NCI-H82 (cell line): ENCODE measurements at places on chromosomes 16 and 17.
A peak's percentile ranks its signal among the peaks of the same experiment; 100 is the strongest.

DNA sequence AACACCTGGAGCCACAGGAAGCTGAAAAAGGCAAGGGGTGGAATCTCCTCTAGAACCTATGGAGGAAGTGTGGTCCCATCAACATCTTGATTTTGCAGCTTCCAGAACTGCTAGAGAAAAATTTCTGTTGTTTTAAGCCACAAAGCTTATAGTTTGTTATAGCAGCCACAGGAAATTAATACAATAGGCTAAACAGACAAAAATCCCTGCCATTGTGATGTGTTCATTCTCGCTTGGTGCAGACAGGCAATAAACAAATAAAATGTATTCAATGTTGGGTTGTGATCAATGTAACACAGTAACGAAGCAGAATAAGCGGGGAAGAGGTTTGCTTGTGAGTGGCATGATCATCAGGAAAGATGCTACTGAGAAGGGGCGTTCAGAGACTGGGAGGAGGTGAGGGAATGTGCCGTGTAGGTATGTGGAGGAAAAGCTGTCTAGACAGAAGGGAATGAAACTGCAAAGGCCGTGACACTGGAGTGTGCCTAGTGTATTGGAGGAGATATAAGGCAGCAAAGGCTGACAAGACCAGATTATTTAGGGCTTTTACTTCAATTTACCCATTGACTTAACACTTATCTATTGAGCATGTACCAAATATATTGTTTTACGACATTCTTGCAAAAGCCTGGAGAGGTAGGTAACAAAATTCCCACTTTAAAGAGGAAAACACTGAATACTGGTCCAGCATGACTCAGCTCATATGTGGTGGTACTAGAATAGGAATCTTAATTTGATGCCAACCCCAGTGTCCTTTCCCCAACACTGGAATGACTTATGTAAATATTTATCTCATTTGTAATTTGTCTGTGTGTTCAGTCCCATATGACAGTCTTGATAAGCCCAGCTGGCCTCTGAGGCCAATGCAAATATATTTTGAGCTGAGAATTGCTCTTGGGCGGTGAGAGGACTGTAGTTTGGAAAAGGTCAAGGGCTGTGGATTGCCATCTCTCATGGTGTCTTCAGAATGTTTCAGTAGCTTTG lies 375.9 kb downstream of the CDH13 start:
- DNase-seq = no peak

DNA sequence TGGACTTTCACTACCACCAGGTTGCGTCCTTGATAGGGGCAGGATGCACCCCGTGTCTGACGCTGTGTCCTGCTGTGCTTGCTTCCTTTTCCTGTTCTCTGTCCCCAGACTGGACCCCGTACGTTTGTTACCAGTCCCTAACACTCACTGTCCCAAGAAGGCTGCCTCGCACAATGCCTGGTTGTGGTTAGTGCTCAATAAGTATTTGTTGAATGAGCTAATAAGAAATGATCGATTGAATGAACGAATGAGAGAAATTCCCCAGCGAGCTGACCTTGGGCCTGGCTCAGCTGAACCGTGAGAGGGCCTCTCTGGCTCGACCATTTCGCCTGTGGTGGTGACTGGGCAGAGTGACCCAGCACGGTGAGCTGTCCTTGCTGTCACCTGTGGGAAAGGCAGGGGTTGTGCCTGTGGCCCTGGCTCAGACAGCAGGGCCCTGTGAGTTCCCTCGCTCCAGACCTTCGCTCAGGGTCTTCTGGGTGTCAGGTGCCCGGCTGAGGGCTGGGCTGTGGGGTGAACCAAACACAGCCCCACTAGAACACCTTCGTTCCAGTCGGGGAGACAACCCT lies 20.9 kb downstream of the CMIP start:
- DNase-seq = no peak

GRCh38 chr16:2496223-2497115 lies 17.3 kb upstream of the ATP6V0C start:
- no peak for DNase-seq

- DNase-seq = no peak
Measured at GRCh38 chr17:28524476-28525424, 18.6 kb downstream of the FOXN1 start.

DNA sequence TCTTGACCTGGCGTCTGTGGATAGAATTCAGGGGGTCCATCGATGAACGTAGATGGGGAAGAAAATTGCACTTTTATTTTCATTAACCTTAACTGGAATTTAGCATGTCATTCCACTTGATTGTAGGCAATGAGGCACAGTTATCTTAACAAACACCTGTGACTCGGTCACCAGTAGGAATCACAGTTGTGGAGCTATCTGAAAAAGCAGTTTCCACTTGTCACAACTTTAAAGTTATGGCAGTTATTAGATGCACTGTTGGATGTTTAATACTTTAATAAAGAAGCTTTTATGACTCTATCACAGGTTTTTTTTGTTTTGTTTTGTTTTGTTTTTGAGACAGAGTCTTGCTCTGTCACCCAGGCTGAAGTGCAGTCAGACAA lies 83.7 kb upstream of the LGALS9 start:
- no peak for DNase-seq

- DNase-seq = no peak
Measured at GRCh38 chr16:23955088-23955487, 119.3 kb downstream of the PRKCB start.

DNA sequence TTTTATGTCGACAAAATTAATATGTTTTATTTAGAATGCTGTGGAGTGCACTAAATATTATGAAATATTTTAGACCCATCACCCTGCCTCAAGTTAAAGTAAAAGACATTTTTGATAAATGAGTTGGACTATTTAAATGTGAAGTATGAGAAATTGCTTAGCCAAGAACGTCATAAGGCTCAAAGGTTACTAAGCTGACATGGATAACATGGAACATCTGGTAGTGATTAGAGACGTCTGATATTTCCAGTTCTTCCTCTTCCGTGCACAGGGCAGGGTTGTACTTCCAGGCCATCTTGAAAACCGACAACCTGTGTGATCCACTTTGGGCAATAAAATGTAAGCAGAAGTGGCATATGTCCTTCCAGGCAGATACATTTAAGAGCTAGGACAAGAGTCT lies 7.2 kb upstream of the CCL8 start:
- DNase-seq = no peak

DNA sequence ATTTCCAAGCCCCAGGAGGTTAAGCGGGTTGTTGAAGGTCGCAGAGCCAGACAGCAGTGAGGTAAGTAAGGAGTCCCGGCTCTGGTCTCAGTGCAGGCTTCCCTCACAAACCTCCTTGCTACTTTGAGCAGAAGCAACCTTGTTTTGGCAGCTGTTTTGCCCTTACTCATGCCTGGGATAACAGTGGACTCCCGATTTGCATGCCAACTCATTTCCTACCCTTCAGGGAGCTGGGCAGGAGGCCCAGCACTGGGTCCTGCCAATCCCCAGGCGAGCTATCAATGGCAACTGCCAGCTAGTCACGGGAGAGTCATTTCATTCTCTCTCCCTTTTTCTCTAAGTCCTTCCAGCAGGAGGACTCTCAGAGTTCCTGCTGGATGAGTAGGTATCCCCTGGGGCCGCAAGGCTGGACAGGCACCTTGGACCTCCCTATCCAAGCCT lies 72.0 kb upstream of the KSR1 start:
- no peak for DNase-seq

DNA sequence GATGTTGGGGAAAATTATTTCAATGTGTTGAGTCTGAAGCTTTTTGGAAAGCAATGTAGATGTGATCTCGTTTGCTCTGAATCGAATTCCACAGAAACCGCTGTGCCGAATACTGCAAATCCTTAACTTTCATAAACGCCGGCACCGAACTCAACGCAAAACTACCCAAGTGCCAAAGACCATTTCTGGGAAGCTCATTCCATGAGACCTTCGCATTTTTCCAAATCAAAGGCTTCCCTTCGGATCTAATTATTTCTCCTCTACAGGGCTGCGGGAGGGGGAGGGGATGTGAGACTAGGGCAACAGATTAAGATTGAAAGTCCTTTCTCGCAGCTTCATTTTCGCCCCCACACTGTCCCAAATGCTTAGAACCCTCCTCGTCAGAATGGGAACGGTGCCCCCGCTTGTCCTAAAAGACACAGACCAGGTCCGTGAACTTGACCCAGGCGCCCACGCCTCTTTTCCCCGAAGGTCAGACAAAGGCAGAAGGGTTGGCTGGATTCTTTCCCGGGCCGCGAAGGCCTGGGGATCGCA lies 4.0 kb downstream of the PRAC1 start:
- DNase-seq = peak; percentile 52

GRCh38 chr16:81708266-81709015 lies 70.7 kb upstream of the PLCG2 start:
- no peak for DNase-seq

DNA sequence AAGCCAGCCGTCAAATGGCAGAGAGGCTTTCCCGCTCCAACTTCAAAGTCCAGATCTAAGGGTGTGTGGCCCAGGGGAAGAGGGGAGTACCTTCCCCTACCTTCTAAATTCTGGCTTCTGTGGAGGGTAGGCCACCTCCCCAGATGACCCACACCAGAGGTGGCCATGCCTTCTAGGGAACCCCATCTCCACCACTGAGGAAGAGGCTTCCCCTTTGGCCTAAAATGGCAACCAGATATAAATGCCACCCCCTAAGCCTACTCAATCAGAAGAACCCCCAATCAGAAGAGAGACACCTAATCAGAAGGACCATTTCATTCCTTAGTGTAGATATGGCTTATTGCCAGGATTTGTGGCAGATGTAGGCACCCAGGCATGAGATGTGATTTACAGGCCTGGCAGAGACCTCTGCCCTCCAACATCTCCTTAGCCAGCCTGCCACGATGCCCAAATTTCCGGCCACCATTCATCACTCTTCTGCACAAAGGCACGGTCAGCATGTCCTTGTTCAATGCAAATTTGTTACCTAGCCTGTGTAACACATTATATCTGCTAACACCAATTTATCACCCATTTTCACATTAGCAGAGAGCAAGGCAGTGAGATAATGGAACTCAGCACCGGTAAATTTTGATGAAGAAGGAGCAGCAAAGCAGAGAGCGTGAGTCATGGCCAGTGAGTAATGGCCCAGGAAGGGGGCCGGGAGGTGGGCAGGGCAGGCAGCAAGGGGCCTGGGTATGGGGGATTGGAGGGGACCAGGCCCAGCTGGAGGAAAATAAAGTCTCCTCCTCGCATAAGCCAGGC lies 1.2 kb upstream of the MGAT5B start:
- DNase-seq = no peak

DNA sequence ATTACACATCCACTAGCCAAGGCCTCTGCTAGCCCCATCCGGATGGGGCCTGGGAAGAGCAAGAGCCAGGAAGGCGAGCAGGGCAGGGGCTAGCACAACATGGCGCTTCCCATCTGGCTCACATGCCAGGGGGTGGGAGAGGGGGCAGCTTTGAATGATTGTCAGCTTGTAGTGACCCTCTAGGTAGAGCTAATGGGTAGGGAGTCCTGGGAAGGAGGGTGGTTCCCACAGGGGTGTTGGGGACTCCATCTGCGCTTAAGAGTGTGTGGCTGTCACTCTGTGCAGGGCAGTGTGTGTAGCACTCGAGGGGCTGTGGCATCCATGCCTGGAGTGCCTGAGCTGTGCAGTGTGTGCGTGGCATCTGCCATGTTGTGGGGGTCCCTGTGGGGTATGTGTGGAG lies 24.5 kb downstream of the ARHGAP23 start:
- DNase-seq = peak; percentile 34

GRCh38 chr16:65495106-65495505 lies 373.2 kb upstream of the CDH11 start:
- no peak for DNase-seq

- no peak for DNase-seq
Measured at GRCh38 chr16:85935974-85936760, 37.2 kb downstream of the IRF8 start.

GRCh38 chr17:81277421-81277820 lies 17.7 kb downstream of the SLC38A10 start:
- DNase-seq = no peak

- DNase-seq = peak; percentile 19
Measured at GRCh38 chr16:27311448-27311830, 2.3 kb upstream of the IL4R start.

DNA sequence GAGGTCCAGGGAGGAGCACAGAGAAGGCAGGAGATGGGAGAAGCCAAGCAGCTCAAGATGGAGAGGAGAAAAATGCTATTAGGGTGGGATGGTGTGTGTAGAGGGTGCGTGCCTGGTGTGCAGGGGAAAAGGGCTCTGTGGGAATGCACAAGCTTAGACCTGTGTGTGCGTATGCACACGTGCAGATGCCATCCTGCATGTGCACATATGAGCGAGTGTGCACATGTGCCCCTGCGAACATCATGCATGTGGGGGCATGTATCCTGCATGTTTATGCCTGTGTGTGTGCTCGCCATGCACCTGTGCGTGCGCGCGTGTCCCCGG lies 438 bp upstream of the KCNJ12 start:
- DNase-seq = no peak

GRCh38 chr16:15517743-15518377 lies 83.5 kb downstream of the BMERB1 start:
- peak; percentile 28 for DNase-seq

DNA sequence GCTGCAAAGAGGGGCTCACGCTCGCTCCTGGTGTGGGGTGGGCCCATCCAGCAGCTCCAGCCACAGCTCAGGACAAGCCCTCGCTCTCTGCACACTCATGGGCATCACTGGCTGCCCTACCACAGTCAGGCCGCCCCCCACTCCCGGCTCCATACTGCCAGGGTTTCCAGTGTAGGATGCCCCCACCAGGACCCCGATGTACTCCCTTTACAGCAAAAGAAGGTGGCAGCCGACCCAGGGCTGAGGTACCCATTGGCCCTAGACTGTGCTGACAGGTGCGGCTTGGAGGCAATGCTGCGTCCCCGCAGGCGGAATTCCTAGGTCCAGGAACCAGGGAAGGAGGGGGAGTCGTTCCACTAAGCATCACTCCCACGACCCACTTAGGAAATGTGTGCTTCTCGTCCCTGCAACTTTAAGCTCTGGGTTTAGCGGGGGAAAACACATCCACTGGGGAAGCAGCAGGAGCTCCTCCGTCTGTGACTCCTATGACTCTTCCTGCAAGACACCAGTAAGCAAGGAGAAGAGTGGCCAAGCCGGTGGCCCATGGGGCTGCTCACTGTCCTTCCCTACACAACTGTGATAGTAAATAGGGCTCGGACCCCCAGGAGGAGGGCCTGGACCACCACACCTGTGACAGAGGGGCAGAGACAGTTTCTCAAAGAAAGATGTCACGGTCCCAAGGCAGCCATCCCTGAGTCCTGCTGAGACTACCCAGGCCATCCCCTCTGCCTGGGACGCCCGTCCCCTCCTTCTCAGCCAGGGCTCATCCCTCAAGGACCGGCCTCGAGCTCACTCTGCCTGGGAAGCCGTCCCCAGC lies 13.1 kb downstream of the CORO7 start:
- DNase-seq = no peak

DNA sequence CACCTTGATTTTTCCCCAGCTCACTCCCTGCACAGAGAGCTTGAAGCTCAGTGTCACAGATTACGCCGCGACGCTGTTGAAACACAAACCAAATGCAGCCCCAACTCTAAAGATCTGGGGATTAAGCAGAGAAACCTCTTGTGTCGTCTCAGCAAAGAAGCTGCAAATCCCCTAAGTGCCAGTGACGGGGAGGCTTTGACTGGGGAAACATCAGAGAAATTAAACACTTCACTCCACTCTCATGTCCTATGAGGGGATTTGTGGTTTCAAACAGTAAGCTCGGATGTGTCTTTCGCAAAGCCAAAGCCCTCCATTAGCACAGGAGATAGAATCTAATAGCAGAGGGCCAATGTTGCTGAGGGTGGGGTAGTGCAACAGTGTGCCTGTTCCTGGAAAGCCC lies 233.7 kb downstream of the HS3ST4 start:
- peak; percentile 93 for DNase-seq

- no peak for DNase-seq
Measured at GRCh38 chr16:68380676-68381362, 67.5 kb downstream of the SMPD3 start.

- no peak for DNase-seq
Measured at GRCh38 chr16:74605746-74606520, 981 bp downstream of the GLG1 start.

GRCh38 chr16:62974424-62974823 lies 938.2 kb upstream of the CDH8 start:
- DNase-seq = no peak
